Activated B cell treated with CpG ODN at 0.5 μM for 24 hours (primary cell): ENCODE measurements at places on chromosomes 5 and 9.

GRCh38 chr5:83360573-83360972 lies 111.0 kb upstream of the VCAN start:
- DNase-seq, result no peak

GRCh38 chr5:63811286-63811685 lies 151.0 kb downstream of the HTR1A start:
- DNase-seq, result no peak

- no peak for DNase-seq
Measured at GRCh38 chr9:561427-561826, 280.1 kb upstream of the DMRT1 start.

DNA sequence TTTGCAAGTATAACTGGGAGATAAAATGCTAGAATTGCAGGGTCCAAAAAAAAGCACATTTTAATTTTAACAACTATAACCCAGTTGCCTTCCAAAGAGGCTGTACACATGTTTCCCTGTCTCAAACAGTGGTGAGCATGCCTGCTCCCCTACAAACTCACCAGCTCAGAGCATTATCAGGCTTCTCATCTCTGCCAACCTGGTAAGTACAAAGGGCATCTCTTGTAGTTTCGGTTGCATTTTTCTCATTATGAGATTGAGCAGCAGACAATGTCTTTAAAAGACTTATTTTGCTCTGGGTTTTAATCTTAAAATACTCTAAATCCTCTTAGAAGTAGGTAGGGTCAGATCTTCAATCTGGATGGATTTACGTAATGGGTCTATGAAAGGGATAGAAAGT lies 107.1 kb upstream of the MSX2 start:
- no peak for DNase-seq

- DNase-seq, result no peak
Measured at GRCh38 chr9:124321935-124322334, 64.2 kb downstream of the NEK6 start.
